Stimulated activated CD8-positive, alpha-beta memory T cell treated with anti-CD3 and anti-CD28 coated beads, Interleukin-15, amount 100 ng/mL, for 4 hours (primary cell): ENCODE measurements at places on chromosomes 4 and X.

DNA sequence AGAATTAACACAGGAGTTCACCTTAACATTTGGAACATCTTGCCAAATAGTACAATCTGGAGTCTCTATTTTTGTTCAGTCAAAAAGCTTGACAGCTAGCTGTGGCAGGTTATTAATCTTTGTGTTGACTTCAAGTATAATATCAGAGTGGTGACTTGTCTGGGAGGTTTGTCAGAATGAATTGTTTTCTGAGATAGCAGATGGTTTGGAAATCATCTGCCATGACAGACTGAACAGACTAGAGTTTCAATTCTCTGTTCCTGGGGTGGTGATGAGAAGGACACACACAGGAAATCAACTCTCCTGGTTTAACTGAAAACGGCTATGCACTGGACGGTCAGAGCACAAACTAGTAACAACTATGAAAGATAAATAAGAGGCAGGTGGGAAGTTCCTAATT lies 203.3 kb upstream of the EMCN start:
- no peak for DNase-seq

GRCh38 chr4:37650481-37650880 lies 35.7 kb downstream of the RELL1 start:
- no peak for DNase-seq

- DNase-seq: no peak
Observed at GRCh38 chr4:123403080-123403604, 6.5 kb downstream of the SPRY1 start.

DNA sequence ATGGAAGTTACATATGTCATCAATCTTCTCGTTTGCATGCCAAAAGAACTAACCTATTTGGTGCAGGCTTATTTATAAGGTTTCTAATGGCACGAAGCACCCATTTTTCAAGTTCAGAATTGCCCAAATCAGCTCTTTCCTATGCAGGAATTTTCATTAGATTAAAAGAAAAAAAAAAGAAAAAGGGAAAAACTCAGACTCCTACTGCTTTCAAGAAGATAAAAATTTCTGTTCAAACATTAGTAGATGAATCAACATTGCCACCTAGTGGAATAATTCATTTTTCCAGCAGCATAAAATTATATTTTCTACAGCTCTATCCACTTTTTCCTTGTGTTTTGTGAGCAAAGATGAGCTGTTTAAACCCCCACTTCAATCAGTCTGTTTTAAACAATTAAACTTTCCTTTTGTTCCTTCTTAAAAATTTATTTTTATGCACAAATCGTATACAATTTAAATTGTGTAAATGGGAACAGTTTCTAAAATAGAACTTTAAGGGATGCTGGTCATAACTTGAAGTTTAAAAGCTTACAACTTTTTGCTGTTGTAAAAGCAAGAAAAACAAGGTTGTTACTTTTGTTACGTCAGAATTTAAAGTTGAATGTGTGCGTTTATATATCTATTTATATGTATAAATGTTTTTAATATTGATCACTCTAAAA lies 309.9 kb downstream of the ARAP2 start:
- no peak for DNase-seq

- no peak for DNase-seq
Observed at GRCh38 chr4:150021483-150021882, 56.8 kb upstream of the DCLK2 start.

GRCh38 chrX:40166582-40166981 lies 68.8 kb upstream of the BCOR start:
- DNase-seq: no peak

DNA sequence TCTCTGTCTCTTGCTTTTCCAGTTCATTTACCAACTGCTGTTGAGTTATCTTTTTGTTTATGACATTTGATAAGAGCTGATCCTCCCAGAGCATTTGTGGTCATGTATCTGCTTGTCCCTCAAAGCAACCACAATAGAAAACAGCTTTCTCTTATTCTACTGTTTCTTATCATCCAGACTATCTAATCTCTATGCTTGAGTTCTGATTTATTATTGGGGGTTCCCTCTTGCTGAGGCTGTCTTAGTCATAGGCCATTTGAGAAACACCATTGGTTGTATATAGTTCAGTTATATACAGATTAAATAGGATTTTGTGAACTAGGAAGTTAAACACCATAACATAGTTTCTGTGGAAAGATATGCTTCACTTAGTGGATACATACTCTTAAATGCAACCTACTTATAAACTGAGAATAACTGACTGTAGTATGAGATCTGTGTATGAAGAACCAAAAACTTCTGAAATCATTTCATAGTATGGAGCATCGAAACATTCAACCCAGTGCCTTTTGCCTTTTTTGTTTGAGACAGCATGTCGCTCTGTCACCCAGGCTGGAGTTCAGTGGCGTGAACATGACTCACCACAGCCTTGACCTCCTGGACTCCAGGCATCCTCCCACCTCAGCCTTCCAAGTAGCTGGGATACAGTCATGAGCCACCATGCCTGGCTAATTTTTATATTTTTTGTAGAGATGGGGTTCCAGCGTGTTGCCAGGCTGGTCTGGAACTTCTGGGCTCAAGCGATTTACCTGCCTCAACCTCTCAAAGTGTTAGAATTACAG lies 75.8 kb downstream of the STIM2 start:
- no peak for DNase-seq

DNA sequence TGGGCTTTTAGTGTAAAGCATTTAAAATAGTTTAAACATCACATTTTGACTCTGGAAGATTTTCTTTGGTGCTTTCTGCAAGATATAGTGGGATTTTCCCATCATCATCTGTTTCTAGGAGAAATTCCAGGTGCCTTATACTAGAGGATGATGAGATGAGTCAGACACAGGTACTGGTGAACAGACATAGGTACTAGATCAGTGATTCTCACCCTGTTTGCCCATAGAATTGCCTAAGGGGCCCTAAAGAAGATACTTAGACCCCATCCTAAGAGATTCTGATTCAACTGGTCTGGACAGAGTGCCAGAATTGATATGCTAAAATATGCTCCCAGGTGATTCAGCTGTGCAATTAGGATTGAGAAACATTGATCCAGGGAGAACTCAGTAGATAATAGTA lies 9.7 kb downstream of the TSPAN7 start:
- no peak for DNase-seq

DNA sequence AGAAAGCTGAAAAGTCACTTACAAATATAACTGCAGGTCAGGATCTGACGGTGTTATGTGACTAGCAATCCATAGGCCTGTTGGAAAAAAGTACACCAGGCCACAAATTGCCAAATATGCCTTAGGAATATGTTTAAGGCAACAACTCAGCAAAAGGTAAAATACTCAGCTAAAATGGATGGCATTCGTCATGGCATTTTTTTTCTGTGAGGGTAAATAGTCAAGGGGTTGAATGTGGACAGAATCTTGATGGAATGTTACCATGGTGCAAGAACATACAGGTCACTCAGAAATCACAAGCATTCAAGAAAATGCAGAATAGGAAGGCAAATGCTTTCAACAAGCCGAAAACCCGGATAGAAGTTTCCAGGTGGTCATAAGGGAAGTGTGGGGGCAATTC lies 121.7 kb upstream of the MBNL3 start:
- DNase-seq: no peak

- no peak for DNase-seq
Observed at GRCh38 chr4:27101126-27101525, 240.5 kb downstream of the STIM2 start.

DNA sequence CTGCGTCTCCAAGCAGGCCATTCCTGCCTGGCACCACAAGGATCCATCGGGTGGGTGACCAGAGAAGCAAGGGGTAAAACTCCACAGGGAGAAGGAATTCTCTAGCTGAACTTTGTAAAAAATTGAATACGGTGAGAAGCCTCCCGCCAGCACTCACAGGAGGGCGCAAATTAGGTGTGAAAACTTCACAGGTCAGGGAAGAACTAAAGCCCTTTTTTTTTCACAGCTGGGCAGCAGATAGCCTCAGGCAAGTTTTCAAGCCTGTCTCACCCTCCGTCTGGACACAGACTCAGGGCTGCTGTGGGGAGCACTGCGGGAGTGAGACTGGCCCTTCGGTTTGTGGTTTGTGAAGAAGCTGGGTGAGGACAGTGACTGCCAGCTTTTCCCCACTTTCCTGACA lies 224.1 kb upstream of the FGF16 start:
- no peak for DNase-seq

GRCh38 chr4:34464196-34464595 lies 1780.1 kb downstream of the ARAP2 start:
- no peak for DNase-seq

DNA sequence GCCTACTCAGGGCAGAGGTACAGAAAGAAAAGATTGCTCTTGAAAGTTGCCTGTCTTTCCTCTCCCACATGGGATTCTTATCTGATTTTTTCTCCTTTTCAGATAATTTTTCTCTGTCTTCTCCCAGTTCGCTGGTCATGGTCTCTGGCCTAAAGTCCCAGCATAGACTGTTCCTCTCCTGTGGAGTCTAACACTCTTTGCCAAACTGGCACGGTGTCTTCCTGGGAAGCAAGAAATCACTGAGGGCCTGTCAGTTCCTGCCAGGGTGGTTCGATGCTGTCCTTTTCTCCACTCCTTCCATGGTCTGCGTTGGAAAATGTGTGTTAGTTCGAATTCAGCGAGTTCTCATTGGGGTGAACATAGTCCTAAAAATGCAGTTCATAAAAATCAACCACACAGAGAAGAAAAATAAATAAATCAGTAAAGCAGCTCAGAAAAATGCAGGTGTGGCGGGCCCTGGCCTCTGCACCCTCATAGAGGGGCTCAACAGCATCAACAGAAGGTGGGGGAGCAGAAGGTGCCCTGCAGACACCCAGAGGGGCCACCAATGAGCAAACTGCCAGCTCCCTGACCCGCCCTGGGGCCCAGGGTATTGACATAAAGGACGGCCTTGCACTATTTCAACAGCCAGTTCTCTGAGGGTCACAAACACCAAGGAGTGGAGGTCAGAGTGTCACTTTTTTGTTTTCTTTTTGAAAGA lies 2.1 kb downstream of the RGN start:
- no peak for DNase-seq

GRCh38 chr4:12393631-12394262 lies 965.1 kb upstream of the HS3ST1 start:
- no peak for DNase-seq

GRCh38 chrX:98646351-98646750 lies 1762.6 kb downstream of the RPA4 start:
- DNase-seq: no peak

DNA sequence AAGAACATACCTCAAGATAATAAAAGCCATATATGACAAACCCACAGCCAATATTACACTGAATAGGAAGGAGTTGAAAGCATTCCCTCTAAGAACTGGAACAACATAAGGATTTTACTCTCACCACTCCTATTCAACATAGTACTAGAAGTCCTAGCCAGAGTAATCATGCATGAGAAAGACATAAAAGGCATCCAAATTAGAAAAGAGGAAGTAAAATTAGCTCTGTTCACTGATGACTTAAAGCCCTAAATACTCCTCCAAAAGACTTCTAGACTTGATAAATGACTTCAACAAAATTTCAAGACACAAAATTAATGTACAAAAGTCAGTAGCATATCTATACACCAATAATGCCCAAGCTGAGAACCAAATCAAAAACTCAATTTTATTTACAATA lies 235.7 kb downstream of the NKX6-1 start:
- no peak for DNase-seq

DNA sequence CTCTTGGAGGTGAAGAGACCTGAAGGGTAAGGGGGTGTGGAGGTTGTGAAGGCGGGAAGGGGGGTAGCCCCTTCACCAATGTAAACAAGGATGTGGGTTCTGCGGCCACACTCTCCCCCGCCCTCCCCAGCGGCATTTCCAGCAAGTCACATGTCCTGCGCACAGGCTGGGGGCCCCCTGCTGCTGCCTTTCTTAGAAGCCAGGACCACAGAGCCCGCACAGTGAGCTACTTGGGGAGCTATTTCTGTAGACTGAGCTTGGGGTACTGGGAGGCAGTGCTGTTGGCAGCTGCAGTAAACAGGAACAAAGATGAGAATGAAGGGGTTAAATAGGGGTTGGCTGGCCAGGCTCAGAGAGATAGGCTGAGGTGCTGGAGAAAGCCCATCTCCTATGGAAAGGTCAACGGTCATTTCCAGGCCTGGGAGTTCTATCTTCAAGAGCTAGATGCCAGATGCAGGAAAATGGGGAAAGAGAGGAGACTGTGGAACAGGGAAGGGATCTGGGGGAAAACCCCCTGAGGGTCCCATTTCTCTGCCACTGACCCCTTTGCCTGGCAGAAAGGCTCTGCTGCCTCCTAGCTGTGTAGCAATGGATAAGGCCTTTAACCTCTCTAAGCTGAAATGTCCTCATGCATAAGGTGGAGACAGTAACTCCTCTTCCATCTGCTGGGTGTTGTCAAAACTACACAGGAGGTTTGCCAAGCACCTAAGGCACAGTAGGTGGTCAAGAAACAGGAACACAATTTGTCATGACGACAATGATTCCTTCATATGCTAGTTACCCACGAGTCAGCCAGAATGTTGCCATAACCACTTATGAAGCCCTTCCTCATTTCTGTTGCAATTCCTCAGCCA lies 18.5 kb upstream of the PIM2 start:
- peak; percentile 85 for DNase-seq

GRCh38 chr4:77777135-77777807 lies 41.9 kb downstream of the CNOT6L start:
- no peak for DNase-seq

GRCh38 chr4:74111306-74111975 lies 12.4 kb upstream of the CXCL2 start:
- no peak for DNase-seq

DNA sequence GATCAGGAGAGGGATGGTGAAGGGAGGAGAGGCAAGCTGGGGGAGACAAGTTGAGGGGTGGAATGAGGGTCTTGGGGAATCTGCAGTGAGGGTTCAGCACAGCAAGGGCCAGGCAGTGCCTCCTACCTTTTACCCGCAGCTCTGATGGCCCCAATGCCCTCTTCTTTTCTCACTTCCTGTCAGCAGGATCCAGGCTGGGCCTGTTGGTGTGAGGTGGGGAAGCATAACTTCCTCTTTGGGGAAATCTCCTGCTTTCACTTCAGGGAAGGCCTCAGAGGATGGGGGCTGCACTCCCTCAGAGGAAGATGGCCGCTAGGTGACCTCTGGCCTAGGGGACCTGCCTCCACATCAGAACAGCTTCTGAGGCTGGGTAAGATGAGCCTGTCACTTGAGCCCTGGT lies 36.5 kb downstream of the EFNB1 start:
- no peak for DNase-seq

GRCh38 chr4:151599863-151600262 lies 160.9 kb downstream of the GATB start:
- DNase-seq: no peak
